ENCODE measurements at places on chromosomes 5 and 9. TPM values are rescaled to one million over a fixed set of nuclear protein-coding genes. Genes with fewer than 3 reads are reported as not detected.
A peak's percentile ranks its signal among the peaks of the same experiment; 100 is the strongest.

The LMX1B gene
- total RNA-seq, result 14.0 TPM

- no peak for DNase-seq
Measured at GRCh38 chr5:31329715-31330114, 136.2 kb downstream of the CDH6 start.

DNA sequence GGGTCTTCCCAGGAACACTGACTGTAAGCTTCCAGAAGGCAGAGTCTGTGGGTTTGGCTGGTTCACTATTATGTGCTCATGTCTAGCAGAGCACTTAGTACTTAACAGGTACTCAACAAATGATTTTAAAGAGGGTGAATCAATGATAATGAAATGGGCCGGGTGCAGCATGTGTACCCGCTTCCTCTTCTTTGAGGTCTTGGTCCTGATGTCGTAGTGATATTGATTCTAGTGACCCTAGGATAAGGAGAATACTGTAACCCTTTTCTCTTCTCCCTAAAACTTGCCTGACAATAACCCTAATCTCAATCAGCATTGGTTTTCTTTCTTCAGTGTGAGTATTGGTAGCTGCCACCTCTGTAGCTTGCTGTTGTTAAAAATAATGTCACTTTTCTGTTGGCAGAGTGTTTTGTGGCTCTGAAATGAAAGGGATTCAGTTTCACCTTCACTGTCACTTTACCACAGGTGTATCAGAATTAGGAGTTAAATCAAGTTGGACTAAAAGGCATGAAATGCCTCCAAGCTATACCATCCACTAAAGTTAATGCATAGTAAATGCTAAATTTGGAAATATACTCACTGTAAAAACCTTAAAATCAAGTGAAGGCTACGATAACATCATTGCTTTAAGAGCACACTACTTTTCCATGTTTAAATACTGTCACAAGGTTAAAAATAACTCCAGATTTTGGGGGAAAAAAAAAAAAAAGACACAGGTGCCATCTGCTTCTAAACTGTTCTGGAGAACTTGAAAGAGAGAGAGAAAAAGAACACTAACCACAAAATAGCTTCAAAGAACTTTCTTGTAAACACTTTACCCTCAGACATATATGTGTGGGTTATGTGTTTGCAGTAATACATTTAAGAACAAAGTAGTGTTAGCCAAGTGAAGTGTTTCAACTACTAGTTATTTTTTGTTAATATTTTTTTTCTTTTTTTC, 6.0 kb downstream of the CAMK4 start:
- DNase-seq, result no peak

The CCNO gene
- total RNA-seq, result 8.8 TPM

- peak; percentile 61 for DNase-seq
Measured at GRCh38 chr9:107242073-107243030, 40.7 kb upstream of the RAD23B start.

DNA sequence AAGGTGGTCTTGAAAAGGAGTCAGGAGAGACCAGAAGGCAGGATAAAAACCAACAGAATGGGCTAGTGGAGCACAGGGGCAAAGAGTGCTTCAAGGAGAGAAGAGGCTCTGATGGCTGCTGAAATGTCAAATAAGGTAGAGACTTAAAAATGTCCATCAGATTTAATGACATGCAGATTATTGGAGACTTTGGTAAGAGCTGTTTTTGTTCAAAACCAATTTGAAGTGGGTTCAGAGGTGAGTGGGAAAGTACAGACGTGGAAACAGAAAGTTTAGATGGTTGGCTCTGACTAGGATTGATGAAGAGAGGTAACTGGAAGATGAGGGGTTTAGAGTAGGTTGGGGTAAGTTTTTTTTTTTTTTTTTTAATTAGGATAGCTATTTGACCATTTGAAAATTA, 14.1 kb downstream of the SLC25A46 start:
- no peak for DNase-seq

The FUT7 gene
- total RNA-seq, result not detected

GRCh38 chr5:54834121-54834842, 151.1 kb downstream of the ESM1 start:
- DNase-seq, result no peak

DNA sequence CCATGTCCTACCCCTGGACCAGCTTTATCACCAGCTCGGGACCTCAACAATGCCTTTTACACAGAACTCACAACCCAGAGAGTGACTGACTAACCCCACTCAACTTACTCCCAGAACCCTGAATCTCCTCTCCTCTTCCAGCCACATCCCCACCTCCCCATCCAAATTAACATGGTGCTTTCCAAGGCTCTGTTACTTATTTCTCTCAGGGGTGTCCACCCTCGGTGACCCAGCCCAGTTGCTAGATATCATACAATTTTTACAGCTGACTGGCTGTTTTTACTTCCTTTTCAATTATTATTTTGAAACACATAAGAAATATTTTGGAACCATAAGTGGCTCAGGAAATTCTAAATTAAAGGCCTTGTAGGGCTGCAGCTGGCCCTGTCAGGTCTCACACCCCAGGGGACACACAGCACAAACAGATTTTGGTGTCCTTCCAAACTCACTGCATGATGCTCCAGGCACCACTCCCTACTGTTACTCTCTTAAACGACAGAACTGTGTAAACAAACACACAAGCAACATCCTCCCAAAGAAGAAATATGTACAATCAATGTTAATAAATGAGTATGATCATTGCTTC, 180.6 kb downstream of the ADAMTS12 start:
- DNase-seq, result no peak

The IFNA2 gene
- total RNA-seq, result not detected

- DNase-seq, result peak; percentile 53
Measured at GRCh38 chr9:3434594-3434993, 91.2 kb downstream of the RFX3 start.

The ANKRD20A1 gene
- total RNA-seq, result 0.83 TPM

The FGF1 gene
- 7.9 TPM for total RNA-seq

GRCh38 chr5:139971202-139971725, 71.8 kb downstream of the NRG2 start:
- no peak for DNase-seq

- no peak for DNase-seq
Measured at GRCh38 chr9:95055851-95056551, 261.5 kb downstream of the FANCC start.

Data from mammary epithelial cell (primary cell).